IMR-90 (cell line): ENCODE measurements at places on chromosomes 7 and 10.

GRCh38 chr7:80526472-80526871, 14.6 kb upstream of the GNAT3 start:
- no peak for DNase-seq

GRCh38 chr10:62728479-62728878, 76.0 kb upstream of the ADO start:
- DNase-seq, result no peak

- peak; percentile 72 for DNase-seq
Observed at GRCh38 chr7:101941481-101942383, 124.3 kb downstream of the CUX1 start.

- peak; percentile 42 for DNase-seq
Observed at GRCh38 chr10:99964791-99965190, 45.0 kb downstream of the DNMBP start.

DNA sequence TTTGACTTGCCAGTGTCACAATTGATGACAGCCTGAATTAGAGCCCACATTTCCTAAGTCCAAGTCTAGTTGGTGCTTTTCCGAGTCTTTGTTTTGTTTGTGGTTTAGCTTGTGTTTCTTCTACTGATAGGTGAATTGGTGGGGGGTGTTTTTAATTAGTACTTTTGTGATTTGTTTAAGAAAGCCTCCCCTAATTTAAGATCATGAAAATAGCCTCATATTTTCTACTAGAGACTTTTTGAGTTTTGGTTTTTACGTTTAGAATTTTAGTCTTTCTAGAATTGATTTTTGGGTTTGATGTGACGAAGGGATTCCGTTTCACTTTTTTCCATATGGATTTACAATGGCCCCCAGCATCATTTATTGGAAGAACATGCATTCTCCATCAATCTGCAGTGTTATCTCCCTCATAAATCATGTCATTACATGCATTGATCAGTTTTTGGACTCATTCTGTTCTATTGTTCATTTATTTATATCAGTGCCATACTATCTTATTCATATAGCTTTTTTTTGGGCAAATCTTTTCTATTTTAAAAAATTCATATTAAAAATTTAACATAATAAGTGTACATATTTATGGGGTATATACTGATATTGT, 32.8 kb downstream of the BTRC start:
- DNase-seq, result no peak

GRCh38 chr7:137135654-137136350, 207.7 kb downstream of the PTN start:
- DNase-seq, result peak; percentile 62

DNA sequence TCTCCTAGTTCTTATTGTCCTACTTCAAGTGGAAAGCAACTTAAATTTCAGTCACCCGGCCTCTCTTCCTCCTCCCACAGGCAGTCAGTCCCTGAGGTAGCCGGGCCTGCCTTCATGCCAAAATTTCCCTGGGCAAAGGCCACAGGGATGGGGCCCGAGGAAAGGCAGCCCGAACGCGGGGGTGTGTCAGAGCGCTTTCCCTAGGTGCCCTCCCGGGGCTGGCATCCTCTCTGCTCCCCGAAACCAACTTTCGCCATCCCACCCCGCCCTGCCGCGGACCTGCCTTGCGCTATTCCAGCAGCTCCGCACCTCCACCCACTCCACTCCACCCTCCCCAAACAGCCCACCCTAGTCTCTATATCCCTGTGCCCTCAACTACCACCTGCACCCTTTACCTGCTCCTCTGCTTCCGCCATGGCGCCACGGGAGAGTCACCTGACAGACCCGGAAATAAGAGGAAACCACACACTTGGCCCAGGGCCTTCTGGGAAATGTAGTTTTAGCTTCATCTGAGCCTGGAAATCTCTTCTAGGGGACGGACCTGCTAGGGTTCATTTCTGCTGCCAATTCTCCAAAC, at the start of gene VPS41:
VPS41 (minus strand) TSS at position 433 of the 577 bp plus-strand sequence; CDS start at position 416, 17 bp downstream.
- peak; percentile 69 for DNase-seq

- no peak for DNase-seq
Observed at GRCh38 chr7:154929006-154929726, 73.8 kb downstream of the PAXIP1 start.

GRCh38 chr7:94883616-94884015, 23.8 kb upstream of the PPP1R9A start:
- no peak for DNase-seq

DNA sequence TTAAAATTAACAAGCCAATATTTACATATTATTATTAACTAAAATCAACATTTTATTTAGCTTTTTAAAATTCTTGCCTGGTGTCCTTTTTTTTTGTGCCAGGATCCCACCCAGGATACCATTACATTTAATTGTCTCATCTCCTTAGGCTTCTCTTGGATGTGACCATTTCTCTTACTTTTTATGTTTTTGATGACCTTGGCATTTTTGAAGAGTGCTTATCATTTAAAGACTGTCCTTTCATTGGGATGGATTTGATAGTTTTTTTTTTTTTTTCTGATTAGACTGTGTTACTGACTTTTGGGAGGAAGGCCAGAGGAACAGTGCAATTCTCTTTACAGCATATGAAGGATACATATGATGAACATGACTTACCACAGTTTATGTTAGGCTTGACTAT, 181.4 kb upstream of the SMIM30 start:
- DNase-seq, result no peak

DNA sequence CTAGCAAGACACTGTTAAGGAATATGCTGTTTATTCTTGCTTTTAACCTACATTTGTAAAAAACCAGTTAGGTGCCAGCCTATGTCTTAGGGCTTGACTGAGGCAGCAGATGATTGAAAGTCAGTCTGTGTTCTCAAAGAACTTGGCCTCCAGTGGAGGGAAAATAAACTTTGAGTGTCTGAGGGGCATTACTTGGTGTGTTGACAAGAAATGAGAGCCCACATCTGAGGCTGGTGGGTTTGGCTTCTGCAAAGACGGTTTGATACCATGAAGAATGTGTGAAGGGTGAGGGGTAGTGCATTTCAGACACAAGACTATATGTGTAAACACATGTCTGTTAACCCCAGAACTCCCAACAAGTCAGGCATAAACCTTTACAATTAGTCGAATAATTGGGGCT, 28.5 kb downstream of the CCSER2 start:
- no peak for DNase-seq

DNA sequence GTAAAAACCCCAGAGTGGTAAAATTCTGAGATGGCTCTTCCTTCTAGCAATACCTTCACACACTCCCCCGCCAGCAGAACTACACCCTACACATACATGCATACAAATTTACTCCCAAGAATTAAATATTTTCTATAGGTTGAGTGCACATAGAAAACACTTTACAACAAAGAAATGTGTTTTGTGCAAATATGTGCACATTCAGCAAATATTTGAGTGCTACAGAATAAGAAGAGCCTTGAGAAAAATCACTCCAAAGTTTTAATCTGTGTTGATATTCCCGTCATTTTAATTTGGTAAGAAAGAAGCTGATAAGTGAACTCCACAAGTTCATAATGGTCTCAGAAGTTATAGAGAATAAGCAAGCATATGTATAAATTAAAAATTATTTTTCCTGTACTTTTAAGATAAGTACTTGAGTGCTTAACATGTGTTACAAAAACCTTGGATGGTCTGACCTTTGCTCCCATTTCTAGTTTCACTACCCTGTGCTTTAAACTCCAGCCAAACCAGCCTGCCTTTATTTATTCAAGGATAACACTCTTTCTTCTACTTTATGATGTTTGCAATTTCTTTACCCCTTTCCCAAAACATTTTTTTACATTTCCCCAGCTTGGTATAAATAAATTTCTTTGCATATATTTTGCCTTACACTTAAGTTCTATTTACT, 733.5 kb upstream of the LRRTM3 start:
- no peak for DNase-seq

- peak; percentile 67 for DNase-seq
Observed at GRCh38 chr7:100583132-100584053, 2.5 kb downstream of the LRCH4 start.

- no peak for DNase-seq
Observed at GRCh38 chr7:1246160-1246870, 13.6 kb downstream of the UNCX start.

DNA sequence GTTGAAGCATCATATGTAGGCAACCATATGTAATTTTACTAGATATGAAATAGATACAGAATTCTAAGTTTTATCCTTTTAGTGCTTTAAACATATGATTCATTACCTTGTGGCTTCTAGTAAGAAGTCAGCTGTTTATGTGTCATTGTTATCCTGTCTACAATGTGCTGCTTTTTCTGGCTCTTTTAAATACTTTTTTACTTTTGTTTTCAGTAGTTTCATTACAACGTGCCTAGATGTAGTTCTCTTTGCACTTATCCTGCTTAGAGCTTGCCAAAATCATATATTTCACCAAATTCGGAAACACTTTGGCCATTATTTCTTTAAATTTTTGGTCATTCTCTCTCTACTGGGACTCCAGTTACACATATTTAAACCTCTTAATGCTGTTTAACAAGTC, 26.4 kb downstream of the YAE1 start:
- DNase-seq, result peak; percentile 84

- DNase-seq, result no peak
Observed at GRCh38 chr7:120462991-120463390, 190.0 kb downstream of the KCND2 start.

DNA sequence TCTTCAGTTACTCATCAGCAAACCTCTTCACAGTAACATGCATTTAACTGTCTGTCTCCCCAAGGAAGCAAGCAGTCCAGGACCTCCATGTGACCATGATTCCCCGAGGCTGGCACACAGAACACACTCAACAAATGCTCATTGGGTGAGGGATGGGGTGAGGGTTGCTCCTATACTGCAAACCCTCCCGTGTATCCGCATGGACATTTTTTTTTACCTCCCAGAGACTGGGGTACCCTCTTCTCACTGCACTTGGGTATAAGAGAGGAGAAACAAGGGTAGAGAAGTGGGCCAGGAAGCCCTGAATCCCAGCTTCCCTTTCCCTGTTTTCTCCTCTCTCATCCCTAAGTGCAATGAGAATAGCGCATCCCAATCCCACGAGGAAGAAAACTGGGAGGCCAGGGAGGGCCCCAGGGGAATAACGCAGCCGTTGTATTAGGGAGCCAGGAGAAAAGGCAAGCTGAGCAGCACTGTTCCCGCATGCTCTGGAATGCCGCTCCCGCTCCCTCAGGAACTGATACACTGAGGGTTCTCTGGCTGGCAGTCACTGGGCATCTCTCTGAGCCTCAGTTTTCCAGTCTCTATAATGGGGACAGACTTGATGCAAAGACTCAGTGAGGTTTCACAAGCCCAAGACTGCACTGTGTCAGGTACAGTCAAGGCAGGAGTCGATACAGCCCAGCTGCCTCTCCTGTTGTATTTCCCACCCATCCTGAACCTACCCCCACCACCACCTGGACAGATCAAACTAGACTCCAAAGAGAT, 134.6 kb downstream of the GRID1 start:
- no peak for DNase-seq

DNA sequence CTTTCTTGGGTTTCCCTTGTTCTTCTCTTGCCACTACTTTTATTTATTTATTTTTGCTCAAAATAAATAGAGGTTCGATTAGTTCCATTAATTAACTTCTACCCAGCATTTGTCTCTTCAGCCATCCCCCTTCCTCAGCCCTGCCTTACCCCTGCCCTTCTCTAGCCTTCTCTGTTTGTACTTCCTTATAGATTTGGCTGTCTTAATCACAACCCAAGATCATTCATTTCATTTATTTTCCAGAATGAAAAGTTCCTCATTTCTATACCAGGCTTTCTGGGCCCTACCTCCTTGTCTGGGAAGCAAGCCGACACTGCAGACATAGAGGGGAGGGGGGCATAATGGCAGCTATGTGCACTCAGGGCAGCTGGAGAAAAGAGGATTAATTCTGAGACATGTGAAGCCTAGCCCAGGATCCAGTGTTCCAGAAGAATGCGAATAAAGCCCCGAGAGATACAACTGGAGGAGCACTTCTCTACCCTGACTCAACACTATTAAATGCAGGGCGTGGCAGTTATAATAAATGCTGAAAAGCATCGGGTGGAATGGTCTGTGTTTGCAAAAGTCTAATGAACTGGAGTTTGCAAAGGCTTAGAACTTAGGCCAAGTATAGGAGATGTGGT, 6.4 kb upstream of the PDCD4 start:
- peak; percentile 27 for DNase-seq

DNA sequence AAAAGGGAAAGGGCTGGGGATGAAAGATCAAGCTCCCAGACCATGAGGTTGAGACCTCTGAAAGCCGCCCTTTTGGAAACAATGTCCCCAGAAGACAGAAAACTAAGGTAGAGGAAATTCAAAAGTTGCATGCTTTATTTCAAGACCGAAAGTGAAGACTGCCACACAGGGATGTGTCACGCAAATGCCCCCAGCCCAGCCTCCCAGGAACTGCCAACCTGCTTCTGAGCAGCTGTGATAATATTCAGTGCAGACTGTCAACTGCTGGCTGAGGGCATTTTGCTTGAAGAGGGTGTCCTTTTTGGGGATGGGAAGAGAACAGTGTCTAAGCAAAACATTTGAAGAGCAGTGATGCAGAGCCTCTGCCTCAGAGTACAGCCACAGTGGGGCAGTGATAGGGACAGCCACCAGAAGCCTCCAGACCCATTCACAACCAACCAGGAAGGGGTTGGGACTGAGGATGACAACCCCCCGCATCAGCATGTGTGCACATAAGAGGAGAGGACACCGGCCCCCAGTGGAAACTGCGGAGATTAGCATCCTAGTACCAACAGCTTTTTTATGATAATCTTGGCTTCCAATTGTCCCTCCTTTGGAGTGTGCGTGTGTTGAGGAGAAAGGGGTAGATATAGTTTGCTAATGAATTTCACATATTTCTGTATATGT, 34.7 kb upstream of the NFE2L3 start:
- no peak for DNase-seq

DNA sequence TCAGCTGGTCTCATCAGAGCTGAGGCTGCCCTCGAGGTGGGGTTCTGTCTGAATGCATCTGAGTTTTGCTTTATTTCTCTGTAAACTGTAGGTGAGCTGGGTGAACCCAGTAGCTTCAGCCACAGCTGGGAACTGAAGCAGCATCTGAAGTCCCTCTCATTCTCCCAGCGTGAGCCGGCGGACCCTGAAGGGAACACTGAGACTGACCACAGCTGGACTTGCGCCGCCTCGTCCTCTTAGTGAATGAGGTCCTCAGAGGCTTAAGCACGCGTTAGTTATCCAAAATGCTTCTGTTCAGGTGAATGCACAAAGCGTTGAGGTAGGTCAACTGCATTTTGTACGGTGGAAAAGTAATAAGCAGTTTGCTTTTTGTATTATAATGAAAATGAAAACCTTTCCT, 76.6 kb downstream of the AMZ1 start:
- no peak for DNase-seq

- DNase-seq, result peak; percentile 12
Observed at GRCh38 chr7:137342828-137343261, 688 bp downstream of the PTN start.

DNA sequence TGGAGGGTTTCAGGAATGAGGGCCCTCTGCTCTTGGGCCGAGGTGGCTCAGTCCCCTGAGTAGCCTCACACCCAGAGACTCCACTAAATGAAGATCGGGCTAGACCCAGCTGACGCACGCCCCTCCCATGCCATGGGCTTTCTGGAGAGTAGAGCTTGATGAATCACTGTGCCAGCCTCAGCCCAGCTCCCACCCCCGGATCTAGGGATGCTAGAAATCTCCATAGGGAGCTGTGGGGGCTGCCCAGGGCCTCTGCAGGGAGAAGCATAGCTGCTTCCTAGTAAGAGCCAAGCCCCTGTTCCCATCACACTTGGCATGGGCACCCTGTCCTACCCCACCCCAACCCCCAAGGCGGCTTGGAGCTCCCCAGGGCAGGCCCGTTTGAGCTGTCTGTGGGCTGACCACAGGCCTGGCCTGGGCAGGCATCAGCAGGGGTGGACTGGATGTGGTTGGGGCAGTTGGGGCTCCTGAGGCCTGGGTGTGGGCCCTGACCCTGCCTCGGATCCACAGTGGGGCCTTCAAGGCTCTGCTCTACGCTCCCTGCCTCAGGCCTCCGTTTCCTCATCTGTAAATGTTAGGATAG, 121.2 kb downstream of the ZMIZ1 start:
- peak; percentile 19 for DNase-seq
